Pulmonary artery endothelial cell (primary cell): ENCODE measurements at places on chromosomes 13 and 19.

- no peak for DNase-seq
Measured at GRCh38 chr13:44854313-44855060, 134.8 kb downstream of the NUFIP1 start.

DNA sequence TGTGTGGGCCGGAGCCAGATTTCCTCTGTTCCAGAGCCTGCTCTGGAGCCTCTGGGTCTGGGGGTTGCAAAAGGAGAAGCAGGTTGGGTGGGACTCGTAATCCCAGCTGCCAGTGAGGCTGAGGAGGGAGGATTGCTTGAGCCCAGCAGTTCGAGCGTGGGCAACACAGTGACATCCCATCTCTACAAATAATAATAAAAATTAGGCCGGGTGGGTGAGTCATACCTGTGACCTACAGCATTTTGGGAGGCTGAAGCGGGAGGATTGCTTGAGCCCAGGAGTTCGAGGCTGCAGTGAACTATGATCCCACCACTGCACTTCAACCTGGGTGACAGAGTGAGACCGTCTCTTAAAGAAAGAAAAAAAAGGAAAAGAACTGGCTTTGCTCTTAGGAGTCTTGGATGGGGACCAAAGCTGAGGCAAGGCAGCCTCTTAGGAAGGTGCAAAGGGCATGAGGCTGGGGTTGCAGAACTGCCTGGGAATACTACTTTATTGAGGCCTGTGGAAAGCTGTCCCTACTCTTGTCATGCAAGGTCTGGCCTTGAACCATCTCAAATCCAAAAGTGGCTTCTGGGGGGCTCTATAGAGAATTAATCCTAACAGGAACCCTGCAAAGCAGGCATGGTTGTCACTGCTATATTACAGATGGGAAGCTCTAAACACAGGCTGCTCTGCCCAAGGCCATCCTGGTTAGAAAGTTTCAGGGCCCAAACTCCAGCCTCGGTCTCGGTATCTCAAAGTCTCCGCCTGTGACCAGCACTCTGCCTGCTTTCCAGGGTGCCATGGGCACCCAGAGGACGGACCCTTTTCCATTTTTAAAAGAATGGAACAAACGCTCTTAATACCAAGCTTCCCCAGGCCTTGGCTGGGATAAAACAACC, 880 bp upstream of the C19orf12 start:
- no peak for DNase-seq

DNA sequence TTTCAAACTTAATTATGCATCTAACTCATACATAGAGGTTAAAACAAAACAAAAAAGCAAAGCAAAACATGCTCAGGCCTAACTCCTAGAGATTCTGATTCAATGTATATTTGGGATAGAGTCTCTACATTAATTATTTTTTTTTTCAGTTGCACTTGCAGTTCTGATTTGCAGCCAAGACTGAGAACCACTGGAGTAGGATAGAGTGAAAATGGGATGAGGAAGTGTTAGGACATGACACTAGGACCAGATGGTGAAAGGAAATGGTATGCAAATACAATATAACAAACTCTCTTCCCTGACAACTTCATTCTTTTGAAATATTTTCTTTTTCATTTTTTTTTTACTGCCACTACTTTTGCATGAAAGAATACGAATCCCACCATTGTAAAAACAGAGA, 1.8 kb downstream of the CCDC122 start:
- DNase-seq = no peak

GRCh38 chr13:74166261-74167004, 32.2 kb upstream of the KLF12 start:
- DNase-seq = no peak

DNA sequence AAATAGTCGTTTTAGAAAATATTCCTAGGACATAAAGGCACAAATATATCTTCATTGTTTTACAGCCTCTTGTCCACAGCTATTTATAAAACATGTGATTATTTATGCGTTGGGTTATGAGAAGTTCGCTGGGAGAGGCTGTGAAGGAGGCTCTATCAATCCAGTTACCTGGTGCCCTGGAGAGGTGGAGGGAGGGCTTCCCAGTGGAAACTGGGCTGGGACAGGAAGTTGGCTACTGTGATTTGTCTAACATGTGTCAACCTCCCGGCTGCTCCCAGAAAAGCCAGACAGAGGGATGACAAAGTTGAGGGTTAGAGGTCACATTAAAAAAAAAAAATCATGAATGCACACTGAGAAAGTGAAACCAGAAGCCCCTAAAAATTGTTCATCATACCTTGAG, 346.5 kb downstream of the ZNF536 start:
- no peak for DNase-seq

GRCh38 chr13:75224053-75224742, 257.8 kb downstream of the TBC1D4 start:
- no peak for DNase-seq

DNA sequence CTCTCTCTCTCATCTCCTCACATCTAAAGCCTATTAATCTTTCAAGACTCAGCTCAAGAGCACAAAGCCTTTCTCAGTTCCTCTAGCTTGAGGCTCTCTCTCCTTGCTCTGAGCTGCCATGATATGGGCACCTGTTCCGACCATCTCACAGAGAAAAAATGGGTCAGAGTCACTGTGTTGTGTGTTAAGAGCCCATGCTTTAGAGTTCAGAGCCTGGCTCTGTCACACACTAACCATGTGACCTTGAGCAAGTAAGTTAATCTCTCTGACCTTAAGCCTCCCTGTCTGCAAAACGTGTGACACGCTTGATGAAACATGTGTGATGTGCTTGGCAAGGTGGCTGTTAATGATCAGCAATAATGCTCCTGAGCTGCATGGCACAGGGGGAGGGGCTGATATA, 245.2 kb downstream of the DLEU7 start:
- no peak for DNase-seq

GRCh38 chr13:31225998-31226675, 26.4 kb downstream of the B3GLCT start:
- no peak for DNase-seq

GRCh38 chr19:768424-768823, 17.5 kb downstream of the MISP start:
- no peak for DNase-seq

DNA sequence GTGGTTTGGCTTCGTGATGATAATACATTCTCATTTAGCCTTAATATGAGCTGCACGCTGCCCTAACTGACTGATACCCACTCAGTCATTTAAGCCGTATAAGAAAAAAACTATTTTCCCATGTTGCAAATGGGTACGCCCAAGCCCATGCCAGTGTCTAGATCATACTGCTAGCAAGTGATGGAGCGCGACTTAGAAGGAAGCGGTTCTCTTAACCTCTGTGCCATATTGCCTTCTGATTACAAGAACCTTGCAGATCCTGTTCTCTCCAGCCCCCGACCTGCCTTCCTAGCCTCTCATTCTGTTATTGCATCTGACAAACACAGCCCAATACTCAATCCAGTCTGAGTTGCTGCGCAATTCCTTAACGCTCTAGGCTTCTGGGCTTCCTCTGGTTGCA, 603 bp downstream of the GPALPP1 start:
- no peak for DNase-seq

GRCh38 chr19:19096641-19097627, 33.1 kb downstream of the SLC25A42 start:
- no peak for DNase-seq

GRCh38 chr13:32423592-32423991, 4.3 kb downstream of the N4BP2L1 start:
- DNase-seq = no peak

- no peak for DNase-seq
Measured at GRCh38 chr13:75393839-75394520, 88.0 kb downstream of the TBC1D4 start.

- no peak for DNase-seq
Measured at GRCh38 chr13:61358599-61358998, 57.0 kb downstream of the PCDH20 start.
